ENCODE measurements at places on chromosomes 6 and 20. TPM values are rescaled to one million over a fixed set of nuclear protein-coding genes. Genes with fewer than 3 reads are reported as not detected.

The RBM12 gene
- total RNA-seq = 31.9 TPM

The HCK gene
- total RNA-seq = not detected

The GPR6 gene
- total RNA-seq = not detected

The TMEM217 gene
- total RNA-seq = 2.5 TPM

The HLA-G gene
- 0.91 TPM for total RNA-seq

The SLC44A4 gene
- not detected for total RNA-seq

The NR2E1 gene
- total RNA-seq = not detected

Measured in epithelial cell of alveolus of lung (primary cell).